T-helper 17 cell (primary cell): ENCODE measurements at places on chromosomes 5 and 9. TPM values are rescaled to one million over a fixed set of nuclear protein-coding genes. Genes with fewer than 3 reads are reported as not detected.

ACOT12 gene
- not detected for total RNA-seq

LRRC14B gene
- total RNA-seq: not detected

FBP2 gene
- not detected for total RNA-seq

DELE1 gene
- total RNA-seq: 86.7 TPM

DNA sequence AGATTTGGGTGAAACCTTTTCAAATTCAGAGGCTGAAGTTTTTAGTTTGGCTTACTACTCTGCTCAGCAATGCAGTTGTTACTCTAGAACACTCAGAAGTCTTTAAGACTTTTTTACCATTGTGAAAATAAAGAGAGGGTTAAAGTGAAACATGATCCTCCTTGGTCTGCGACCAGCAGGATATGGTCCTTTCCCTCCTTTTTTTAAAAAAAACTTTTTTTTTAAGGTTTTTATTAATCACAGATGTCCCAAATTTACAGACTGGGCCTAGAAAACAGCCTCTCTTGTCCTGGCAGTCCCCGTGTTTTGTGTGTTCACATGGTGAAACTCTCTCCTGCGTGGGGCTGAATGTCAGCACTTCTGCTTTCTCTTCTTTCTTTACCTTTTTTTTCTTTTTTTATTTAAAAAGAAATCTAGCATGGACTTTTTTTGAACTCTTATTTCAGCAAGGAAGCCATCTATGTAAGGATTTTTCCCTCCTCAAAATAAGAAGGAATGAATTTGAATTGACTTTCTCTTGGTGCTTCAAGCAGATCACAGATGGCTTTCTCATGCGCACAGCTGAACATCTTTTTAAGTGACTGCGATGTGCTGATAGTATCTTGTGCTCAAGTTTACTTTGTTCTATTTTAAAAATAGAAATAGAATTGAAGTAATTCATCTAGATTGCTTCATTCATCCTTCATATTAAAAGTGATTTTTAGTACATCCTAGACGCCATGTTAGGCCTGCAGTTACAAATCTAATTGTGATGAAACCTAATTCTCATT lies 128.7 kb upstream of the OTULINL start:
- DNase-seq: no peak

DNA sequence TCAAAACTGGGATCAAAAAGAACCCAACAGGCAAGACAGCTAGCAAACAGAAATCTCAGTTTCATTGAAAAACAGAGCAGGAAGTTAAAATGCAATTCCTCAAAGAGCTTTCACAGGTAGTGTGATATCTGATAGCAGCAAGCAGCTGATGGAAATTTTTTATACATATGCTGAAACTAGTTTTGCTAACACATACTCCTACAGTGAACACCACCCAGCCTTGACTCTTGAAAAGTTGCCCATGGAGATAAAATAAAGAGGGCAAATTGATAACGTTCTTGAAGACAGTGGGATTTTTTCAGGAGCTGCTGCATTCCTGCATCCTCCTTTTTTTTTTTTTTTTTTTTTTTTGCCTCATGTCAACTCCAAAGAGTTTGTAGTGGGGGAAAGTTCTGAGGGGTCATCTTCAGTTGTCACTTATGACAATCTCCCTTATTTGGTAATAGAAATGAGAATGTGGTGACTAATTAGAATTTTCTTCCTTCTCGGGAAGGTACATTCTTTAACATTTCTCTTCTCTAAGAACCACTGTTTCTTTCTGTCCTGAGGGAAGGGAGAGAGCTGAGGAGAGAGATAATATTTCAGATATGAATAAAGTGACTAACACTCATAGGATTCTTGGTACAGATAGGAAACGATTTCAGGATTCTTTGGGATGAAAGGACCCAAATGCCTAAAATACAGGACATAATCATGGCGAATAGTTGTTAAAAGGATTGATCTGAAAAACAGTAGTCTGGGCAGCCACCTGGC lies 24.6 kb downstream of the SH3RF2 start:
- DNase-seq: no peak

GRCh38 chr9:72292256-72292682 lies 72.7 kb downstream of the ZFAND5 start:
- no peak for DNase-seq

GRCh38 chr9:127384901-127385300 lies 12.1 kb upstream of the SLC2A8 start:
- no peak for DNase-seq
